ENCODE measurements at places on chromosomes 11 and 22.

- DNase-seq, result no peak
Measured at GRCh38 chr22:47172771-47173534, 410.5 kb downstream of the TBC1D22A start.

- DNase-seq, result no peak
Measured at GRCh38 chr11:16953663-16954062, 60.6 kb downstream of the PLEKHA7 start.

DNA sequence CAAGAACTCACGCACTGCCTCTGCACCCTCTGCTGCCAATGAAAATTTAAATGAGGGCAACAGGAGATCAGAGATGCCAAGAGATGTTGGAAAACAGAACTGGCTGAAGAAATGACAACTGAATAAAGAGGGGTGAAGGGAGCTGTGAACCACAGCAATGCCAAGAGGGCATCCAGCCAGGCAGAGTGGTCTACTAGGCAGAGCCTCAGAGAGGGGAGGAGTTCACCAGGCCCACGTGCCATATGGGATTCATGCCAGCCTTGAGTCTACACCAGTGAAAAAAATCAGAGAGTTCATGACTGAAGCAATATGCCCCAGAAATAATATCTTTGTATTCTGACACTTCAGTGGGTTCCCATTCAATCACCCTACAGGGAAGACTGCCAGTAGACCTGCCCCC is 4.4 kb downstream of the APOL2 start:
- DNase-seq, result no peak

DNA sequence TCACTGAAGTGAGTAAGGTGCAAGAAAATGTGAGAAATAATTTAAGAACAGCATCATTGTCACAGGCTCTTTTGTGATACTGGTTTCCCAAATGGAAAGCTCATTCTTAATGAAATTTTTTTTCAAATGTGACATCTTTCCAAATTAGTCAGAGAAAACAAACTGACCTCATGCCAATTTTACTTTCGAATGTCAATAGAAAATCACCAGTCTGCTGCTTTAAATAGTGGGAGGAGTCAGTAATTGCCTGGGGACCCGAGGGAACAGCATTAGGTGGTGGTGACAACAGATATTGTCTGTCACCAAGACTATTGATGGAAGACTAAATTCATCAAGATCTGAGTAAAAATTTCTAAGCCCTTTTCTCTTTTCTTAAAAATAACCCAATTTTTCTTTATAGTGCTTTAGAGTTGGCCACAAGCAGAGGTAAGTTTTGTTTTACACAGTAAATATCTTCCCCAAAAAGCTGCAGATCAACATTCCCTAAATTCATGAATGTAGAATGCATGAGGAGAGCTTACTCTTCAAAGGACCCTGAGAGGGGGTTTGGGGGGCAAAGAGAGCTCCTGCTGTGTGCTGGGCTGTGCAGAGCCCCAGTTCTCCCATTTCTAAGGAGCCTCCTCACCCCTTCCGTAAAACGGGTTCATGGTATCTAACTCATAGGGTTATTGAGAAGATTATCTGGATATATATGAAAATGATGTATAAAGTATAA is 95.1 kb downstream of the PIWIL4 start:
- no peak for DNase-seq

DNA sequence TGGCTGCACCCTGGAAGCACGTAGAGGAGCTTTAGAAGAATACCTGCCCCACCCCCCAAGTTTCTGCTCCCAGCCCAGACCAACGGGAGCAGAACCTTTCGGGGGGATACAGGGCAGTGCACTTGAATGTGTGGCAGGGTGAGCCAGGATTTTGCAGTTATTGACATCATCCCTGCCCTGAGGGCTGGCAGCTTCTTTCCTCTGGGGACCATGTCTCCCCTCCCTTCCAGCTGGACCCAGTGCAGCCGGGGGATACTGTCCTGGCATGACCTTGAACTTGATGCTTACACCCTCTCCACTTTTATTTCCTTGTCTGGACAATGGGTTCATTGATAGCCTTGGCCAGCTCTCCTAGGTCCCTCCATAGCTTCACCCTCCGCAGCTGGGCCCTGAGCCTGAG is 4.1 kb upstream of the CABP7 start:
- DNase-seq, result no peak

DNA sequence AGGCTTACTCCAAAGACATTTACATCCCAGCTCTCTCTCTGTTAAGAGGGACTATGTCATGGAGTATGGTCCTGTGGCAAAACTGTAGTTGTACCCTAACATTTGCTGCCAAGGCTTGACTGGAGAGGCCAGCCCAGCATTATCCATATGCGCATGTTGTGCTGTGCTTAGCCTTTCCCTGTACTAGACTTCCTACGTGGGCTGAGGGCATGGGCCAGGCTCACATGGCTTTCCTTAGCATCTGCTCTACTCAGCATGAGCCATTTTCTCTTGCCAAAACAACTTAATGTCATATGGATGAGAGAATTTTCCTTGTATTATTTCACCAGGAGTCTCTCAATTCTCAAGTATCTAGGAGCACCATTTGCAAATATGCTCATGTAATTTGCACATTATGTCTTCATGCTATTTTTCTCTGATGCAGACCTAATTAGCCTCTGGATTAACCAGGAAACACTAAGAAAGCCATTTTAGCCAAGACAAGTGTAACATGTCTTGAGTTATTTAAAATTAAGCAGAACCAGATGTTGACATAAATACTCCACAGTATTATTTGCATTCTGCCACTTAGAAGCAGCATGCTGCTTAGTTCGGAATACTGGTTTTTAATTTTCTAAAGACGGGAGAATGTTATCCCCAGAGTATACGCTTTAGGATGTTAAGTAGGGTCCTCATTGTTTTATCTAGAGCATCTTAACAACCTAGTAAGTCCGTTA is 71.7 kb upstream of the FAR1 start:
- DNase-seq, result no peak

DNA sequence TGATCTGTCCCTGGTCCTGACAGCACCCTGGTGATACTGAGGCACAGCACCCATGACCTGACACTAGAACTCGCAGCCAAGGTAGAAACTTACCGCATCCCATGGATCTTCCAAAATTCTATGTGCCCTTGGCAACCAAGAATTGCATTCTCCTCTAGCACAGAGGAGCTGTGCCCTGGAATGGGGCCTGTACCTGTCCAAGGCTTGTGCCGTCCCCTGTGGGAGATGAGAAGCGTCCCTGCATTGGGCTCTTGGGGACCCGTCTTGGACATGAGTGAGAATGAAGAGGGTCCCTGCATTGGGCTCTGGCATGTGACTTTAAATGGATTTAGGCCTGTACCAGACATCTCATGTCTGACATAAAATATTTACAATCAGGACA is 67.1 kb downstream of the GGTLC2 start:
- no peak for DNase-seq

DNA sequence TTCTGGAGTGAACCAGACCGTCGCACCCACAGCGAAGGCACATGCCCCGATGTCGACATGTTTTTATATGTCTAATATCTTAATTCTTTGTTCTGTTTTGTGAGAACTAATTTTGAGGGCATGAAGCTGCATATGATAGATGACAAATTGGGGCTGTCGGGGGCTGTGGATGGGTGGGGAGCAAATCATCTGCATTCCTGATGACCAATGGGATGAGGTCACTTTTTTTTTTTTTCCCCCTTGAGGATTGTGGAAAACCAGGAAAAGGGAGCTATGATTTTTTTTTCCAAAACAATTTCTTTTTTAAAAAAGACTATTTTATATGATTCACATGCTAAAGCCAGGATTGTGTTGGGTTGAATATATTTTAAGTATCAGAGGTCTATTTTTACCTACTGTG is 49.2 kb upstream of the OR4B1 start:
- DNase-seq, result no peak

All from stimulated activated CD4-positive, alpha-beta T cell treated with anti-CD3 and anti-CD28 coated beads, Interleukin-4, amount 100 ng/mL, for 24 hours (primary cell).